ENCODE measurements at places on chromosomes 7 and 10.

- DNase-seq, result no peak
Measured at GRCh38 chr10:17025444-17026295, 103.9 kb downstream of the CUBN start.

DNA sequence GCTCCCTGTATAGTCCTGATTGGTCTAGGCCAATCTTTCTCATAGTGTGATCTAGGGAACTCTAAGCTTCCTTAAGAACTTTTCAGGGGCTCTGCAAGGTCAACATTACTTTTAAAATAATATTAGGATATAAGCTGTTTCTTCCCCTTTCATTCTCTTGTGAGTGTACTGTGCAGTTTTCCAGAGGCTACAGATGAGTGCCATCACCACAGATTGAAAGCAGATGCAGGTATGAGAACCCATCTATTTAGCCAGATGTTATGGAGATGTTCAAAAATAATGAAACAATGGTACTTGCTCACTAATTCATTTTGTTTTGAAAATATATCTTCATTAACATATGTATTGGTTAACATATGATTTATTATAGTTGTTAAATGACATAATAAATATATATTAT, 169.2 kb upstream of the SEMA3A start:
- no peak for DNase-seq

DNA sequence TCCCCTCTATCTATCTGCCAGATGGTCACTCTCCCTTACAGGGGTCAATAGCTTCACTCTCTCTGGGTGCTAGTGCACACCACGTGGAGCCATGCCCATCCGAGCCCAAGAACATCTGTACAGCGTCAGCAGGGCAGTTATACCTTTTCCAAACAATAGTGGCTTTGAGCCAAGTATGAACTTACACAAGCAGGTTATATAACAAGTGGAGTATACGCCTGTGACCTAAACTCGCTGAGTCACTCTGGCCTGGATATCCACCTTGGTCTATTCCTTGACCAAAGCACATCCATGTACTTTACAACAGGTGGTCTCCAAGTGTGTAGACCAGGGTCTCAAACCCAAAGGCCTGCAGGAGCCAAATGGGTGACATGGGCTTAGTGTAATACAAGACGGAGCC, 20.3 kb downstream of the PLAC9 start:
- no peak for DNase-seq

DNA sequence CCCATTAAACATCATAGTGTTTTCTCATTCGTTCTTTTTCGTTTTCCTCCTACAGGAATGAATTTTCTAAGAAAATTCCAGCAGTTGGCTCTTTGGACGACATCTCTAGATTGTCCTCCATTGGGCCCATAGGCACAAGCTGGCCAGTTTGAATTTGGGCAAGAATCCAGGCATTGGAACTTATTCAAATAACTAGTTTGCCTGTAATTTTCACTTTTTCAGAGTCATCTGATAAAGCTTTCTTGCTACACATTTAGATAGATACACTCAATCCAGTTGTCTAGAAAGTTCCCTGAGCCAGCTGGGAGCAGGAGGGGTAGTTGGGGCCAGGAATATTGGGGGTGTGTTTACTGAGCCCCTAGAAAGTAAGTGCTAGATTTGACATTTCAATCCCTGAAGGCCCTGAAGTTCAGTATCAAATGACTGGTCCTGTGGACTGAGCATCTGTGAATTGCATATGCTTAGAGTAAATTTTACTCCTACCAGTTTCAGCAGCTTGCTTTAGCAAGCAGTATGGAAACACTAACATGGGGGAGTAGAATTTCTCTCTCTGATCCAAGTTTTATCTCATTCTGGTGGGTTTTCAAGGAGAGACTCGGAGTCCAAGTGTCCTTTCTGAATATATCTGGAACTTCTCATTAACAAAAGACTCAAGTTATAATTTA, 5.2 kb downstream of the EGFR start:
- DNase-seq, result no peak

GRCh38 chr7:18241543-18242231, 214.0 kb upstream of the PRPS1L1 start:
- no peak for DNase-seq

- DNase-seq, result no peak
Measured at GRCh38 chr7:39565538-39565937, 666 bp upstream of the YAE1 start.

DNA sequence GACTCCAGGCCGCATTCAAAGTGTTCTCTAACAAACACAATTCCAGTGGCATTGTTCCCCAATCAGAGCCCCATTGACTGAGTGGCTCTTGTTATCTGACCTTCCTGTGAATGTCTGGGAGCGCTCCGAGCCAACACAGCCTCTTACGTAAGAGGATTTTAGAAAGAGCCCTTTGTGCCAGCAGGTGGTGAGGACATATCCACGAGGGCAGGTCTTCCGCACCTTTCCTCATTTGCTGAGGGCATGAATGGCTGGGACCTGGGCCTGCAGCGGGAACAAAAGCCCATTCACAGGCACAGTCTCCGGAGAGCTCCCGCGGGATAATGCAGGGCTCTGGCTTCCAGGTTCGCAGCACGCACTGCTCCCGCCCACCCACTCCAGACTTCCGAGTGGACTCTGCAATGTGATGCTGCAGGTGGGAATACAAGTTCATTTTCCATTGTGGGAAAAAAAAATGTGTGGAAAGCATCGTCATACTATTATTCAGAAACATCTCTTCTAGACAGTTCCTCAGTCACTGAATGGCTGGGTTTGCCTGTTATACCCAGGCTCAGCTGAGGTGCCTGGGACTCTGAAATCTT, 295.0 kb upstream of the IGFBP3 start:
- no peak for DNase-seq

- no peak for DNase-seq
Measured at GRCh38 chr7:45578467-45578866, 4.3 kb downstream of the ADCY1 start.

GRCh38 chr10:94420516-94420915, 18.2 kb downstream of the TBC1D12 start:
- no peak for DNase-seq

GRCh38 chr10:79235765-79236432, 111.4 kb upstream of the PPIF start:
- no peak for DNase-seq

DNA sequence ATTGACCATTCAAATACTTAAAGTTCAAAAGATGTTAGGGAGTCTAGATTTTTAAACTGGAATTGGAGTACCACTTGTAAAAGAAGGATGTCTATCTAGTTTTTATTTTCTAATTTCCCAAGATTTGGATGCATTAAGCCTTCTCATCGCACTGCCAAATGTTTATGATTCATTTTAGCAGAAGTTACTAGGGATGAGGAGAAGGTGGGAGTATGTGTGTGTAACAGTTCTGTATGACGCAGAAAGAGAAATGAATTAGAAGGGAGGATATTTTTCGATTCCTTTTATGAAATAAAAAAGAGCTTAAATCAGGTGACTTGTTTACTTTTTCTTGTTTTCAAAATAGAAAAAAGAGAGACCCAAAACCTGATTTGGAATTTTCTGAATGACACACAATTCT, 6.8 kb upstream of the SLK start:
- DNase-seq, result no peak

GRCh38 chr7:12888717-12889116, 201.3 kb downstream of the ARL4A start:
- DNase-seq, result no peak

GRCh38 chr10:96478355-96478754, 35.4 kb downstream of the TLL2 start:
- no peak for DNase-seq
